ENCODE measurements at places on chromosomes 6 and 20. TPM values are rescaled to one million over a fixed set of nuclear protein-coding genes. Genes with fewer than 3 reads are reported as not detected.
A peak's percentile ranks its signal among the peaks of the same experiment; 100 is the strongest.

GRCh38 chr6:136647363-136647852 is 97.2 kb upstream of the MAP7 start:
- DNase-seq, result peak; percentile 66

The PTGIS gene
- total RNA-seq, result 1.5 TPM

DNA sequence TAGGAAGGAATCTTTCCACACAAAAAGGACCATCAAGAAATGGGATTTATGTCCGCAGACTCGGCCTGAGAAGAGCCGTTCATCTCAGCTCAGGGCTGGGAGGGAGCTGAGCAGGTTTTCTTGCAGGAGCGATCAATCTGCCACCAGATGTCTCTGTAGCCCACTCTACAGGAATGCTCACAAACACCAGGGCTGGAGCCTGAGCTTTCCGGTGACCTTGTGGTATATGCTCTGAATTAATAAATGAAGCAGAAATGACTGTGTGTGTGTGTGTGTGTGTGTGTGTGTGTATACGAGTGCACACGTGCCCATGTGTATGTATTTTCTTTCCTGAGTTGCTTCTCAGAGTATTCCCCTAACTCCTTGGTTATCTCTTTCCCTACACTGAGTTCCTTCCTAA is 12.0 kb downstream of the CD83 start:
- peak; percentile 47 for DNase-seq

The RCAN2 gene
- total RNA-seq, result not detected

The SNPH gene
- total RNA-seq, result 3.7 TPM

GRCh38 chr6:132062626-132063025 is 111.5 kb upstream of the CCN2 start:
- DNase-seq, result no peak

The GSTA2 gene
- total RNA-seq, result not detected

- DNase-seq, result no peak
Observed at GRCh38 chr6:5781019-5781418, 225.7 kb downstream of the NRN1 start.

DNA sequence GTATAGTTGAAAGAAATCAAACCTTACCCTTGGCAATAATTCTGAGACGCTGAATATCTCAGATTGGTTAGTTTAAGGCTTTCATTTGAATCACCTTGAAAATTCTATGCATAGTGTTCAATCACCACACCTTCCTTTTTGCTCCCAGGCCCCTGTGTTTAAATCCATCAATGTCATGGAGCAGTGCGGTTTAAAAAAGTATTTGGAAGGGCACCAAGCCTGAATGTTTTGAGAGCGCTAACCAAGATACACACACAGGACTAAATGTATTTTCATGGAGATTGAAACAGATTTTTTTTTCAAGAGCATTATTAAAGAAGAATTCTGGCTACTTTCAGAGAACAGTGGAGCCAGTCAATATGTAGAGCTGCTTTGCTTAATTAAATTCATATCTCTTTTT is 195.7 kb downstream of the CENPW start:
- no peak for DNase-seq
